ENCODE measurements at places on chromosomes 4 and X.

- DNase-seq, result no peak
Measured at GRCh38 chrX:119410027-119410819, 11.1 kb downstream of the SLC25A43 start.

GRCh38 chr4:181564625-181565024 is 678.6 kb upstream of the TENM3 start:
- no peak for DNase-seq

- no peak for DNase-seq
Measured at GRCh38 chrX:134365904-134366303, 94.1 kb upstream of the HPRT1 start.

DNA sequence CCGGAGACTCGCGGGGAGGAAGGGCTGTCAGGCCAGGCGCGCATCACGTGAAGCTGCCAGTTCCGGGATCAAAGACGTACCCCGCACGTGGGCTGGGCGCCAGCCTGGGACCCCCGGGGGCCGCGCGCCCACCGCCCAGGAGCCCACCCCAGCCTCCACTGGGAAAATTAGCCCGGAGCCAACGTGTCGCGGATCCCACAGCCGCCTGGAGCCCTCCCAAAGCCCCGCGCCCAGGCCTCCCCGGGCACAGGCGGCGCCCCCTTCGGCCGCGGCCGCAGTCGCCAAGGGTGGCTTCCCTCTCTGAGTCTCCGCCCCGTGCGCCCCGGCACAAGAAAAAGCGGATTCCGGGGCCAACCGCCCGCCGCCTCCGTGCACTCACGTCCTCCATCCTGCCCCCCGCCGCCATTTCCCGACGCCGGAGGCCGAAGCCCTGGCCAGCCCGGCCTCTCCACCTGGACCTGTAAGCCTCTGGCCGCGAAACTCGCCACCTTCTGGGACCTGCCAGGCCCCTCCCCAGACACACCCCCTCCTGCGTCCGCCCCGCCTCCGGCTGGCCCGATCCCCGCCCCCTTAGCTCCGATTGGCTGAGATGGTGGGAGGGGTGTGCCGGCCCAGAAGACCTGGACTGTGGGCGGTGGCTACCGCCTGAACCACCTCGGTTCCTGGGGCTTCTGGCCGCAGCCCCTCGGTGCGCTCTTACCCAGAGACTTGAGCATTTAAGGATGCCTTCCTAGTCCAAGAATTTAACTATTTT is at the start of gene TMEM192:
TSS of gene TMEM192 (minus strand) at position 493 of the 754 bp plus-strand sequence. CDS start at position 406, 87 bp downstream.
- peak; percentile 91 for DNase-seq

DNA sequence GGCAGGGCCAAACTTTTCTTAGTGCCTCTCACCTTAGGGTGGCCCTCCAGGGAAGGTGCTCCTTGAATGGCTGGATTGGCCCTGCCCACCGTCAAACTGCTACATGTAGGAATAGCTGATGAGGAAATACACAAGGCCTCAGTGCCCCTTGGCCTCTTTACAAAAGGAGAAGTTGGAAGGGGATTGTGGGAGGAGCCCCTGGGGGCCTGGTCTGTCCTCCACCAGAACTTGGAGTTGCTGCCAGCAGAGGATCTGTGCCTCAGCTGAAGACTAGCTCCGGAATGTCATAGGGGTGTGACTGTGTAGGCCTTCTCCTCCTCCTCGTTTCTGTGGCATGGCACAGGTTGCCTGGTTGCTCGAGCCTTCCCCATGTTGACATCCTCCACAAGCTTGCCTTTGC is 142.7 kb downstream of the AMMECR1 start:
- no peak for DNase-seq

GRCh38 chr4:189069772-189070171 is 870.9 kb upstream of the FRG1 start:
- DNase-seq, result no peak

GRCh38 chr4:80295336-80295735 is 28.9 kb downstream of the FGF5 start:
- DNase-seq, result no peak

DNA sequence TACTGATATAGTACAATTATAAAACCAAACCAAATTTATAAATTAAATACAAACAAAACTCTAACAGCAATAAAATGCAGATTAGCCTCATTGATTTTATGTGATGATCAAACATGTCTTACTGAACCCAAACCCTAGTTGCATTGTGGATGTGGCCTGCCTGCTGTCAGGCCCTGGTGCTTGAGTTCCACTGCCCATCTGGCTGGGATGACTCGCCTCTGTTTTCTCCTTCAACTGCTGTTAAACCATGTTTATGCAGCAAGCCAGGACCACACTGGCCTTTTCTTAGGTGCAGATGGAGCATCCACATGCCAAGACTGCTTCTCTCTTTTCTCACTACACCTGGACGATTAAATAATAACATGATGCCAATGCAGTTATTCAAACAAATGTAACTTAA is 22.6 kb downstream of the NAP1L5 start:
- no peak for DNase-seq

GRCh38 chr4:173794662-173795061 is 264.6 kb upstream of the HAND2 start:
- DNase-seq, result no peak

DNA sequence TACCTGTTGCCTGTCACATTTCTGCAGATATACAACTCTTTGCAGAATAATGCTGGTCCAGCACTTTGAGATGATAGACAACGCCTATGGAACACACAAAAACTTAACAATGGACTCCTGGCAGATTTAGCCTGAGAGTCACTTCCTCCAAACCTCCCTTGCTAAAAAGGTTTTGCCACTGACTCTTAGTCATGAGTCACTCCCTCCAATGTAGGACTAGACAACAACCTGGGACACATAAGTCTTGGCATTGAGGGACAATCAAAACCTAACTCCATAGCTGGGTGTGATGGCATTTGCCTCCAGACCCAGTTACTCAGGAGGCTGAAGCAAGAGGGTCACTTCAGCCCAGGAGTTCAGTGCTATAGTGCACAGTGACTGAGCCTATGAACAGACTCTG is 22.0 kb upstream of the EIF4E start:
- DNase-seq, result no peak

- no peak for DNase-seq
Measured at GRCh38 chrX:124651031-124651430, 304.7 kb downstream of the SH2D1A start.

DNA sequence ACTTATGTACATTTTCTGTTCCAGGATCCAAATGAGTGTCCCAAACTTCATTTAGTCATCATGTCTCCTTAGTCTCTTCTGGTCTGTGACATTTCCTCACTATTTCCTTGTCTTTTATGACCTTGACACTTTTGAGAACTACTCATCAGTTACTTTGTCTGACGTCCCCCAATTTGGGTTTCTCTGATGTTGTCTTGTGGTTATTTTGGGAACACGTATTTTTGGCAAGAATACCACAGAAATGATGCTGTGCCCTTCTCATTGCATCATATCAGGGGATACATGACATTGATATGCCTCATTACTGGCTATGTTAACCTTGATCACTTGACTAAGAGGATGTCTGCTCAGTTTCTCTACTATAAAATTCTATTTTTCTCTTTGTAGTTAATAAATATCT is 308.8 kb downstream of the ZNF674 start:
- DNase-seq, result no peak

DNA sequence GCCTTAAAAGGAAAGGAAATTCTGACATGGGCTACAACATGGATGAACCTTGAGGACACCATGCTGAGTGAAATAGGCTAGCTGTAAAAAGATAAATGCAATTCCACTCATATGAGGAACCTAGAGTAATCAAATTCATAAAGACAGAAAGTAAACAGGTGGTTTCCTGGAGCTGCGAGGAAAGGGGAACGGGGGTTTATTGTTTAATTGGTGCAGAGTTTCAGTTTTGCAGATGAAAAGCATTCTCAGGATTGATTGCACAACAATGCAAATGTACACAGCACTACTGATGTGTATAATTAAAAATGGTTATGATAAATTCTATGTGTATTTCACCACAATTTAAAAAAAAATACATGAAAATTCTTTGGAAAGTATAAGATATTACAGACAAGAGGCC is 24.0 kb downstream of the PLRG1 start:
- no peak for DNase-seq

GRCh38 chrX:1106478-1107210 is 105.8 kb downstream of the CRLF2 start:
- no peak for DNase-seq

- DNase-seq, result no peak
Measured at GRCh38 chrX:112818114-112819007, 22.3 kb downstream of the AMOT start.

GRCh38 chrX:4935846-4936245 is 1222.4 kb upstream of the PRKX start:
- no peak for DNase-seq

DNA sequence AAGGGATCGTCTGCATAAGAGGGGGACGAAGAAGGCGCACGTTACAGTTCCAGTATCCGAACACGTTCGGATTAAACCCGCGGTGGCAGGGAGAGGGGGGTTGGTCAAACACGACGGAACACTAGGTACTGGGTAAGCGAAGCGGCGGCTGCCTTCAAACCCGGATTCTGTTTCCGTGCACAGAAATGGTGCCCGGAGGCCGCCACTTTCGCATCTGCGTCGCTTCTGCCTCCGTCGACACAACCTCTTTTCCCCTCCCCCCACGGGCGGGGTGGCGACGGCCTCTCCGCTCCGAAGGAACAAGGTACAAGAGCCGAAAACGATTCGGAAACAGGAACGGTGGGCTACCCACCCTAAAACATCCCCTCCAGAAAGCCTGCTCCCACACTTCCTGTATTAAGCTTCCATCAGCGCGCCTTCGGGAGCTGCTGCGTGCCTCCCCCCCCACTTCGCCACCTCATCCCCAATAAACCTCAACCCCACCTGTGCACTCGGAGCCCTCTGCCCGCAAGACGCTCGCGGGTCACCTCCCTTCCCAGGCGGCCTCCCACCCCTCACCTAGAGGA is 667 bp downstream of the G3BP2 start:
- DNase-seq, result peak; percentile 80

DNA sequence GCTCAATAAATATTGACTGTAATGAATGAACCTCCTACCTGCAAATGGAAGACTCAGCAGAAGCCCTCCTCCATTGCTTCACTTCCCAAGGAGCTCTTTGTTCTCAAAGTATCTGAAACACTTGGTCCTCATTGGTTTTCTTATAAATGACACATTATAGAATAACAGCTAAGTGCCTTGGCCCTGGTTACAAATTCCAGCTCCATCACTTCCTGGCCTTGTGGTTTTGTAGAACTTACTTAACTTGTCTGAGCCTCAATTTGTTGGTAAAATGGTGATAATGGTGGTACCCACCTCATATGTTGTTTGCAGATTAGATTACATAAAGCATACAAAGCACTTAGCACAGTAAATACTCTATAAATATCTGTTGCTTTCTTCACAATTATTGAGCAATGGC is 25.2 kb upstream of the SMIM20 start:
- no peak for DNase-seq

GRCh38 chr4:1031956-1032795 is 20.8 kb downstream of the FGFRL1 start:
- DNase-seq, result no peak

- no peak for DNase-seq
Measured at GRCh38 chrX:9473708-9474107, 8.8 kb downstream of the TBL1X start.

GRCh38 chr4:176393306-176394013 is 73.7 kb downstream of the SPCS3 start:
- no peak for DNase-seq
